ENCODE measurements at places on chromosomes 11 and 22.

- no peak for DNase-seq
Measured at GRCh38 chr11:26204101-26204500, 127.8 kb upstream of the ANO3 start.

GRCh38 chr11:43904742-43905535, 24.3 kb downstream of the ALKBH3 start:
- peak; percentile 13 for DNase-seq

DNA sequence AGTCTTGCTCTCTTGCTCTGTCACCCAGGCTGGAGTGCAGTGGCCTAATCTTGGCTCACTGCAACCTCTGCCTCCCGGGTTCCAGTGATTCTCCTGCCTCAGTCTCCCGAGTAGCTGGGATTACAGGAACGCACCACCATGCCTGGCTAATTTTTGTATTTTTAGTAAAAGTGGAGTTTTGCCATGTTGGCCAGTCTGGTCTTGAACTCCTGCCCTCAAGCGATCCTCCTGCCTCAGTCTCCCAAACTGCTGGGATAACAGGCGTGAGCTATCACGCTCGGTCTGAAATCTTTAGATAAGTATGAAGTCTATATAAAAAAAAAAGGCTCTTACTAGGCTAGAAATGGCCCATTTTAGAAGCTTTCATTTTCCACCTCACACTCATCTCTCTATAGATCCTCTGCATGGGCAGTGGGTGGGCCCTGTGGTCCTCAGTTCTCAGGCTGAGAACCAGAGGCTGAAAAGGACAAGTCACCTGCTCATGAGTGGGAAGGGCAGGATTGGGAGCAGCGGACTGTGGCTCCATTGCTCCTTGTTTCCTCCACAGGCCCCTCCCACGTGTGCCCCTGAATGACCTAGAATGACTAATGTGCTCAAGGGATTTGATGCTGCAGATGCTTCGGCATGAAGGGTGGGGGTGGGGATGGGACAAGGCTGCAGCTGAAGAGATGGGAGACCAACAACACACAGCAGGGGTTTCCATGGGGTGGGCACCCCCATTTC, 19.8 kb upstream of the PRAME start:
- DNase-seq = no peak

DNA sequence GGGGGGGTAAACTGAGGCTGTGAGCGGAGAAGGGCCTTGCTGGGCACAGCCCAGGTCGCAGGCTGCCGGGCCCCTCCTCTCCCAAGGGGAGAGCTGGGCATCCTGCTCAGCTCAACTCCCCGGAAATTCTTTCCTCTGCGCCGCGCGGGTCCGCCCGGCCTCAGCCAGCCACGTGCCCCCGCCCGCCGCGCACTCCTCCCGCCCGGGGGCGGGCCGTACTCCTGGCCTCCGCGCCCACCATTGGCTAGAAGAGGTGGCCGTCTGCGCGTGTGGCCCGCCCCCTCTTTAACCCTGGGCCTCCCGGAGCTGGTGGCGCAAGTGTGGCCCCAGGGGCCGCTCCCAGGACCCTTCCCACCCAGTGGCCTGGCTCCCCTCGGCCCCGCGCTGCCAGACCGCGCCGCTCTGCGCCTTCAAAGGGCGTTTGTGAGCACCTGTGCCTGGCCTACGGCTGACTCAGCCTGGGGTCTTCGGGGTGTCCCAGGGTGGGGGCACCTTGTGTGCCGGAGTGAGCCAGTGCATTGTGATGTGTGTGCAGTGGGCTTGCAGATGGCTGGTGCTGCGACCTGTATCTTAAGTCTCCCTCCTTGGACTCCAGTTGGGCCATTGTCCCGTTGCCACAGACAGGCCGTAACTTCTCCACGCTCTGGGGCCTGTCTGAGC, 2.0 kb downstream of the MRGPRF start:
- DNase-seq = peak; percentile 94
